ENCODE measurements at places on chromosomes 7 and 10.

GRCh38 chr7:76356823-76357222 lies 2.0 kb downstream of the YWHAG start:
- DNase-seq: peak; percentile 67

- DNase-seq: no peak
Measured at GRCh38 chr7:3955751-3956696, 655.0 kb downstream of the SDK1 start.

DNA sequence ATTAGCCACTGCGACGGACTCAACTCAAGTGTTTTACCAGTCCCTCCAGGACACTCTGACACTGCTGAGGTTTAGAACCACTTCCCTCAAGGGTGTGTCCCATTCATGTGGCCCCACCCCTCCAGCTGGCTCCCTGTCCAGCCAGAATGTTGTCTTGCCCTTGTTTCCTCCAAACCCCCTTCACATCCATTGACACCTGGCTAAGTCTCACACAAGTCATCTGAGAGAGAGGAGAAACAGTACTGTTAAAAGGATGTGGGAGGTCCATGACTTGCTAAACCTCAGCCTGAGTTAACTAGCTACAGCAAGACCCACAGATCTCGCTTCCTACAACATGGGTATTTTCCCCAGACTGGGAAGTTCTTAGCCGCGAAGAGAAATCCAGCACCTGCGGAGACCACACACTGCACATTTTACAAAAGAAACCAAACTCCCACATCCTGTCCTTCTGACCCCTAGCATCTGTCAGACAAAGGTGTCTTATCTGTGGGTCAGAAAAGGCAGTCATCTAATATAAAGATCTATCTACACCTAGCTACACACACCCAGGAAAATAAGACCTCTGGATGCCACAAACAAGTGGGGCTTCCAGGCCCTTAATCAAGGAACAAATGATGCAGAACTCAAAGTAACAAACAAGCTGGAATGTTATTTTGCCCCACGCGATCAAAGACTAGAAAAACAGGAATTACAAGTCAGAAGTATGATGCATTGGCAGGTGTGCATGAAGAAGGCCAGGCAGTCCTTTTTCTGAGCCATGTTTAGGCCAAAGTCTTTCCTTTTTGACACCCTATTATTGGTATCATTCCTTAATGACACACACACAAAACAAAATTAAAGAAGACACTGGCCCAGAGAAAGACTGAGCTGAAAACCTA lies 13.9 kb downstream of the OSBPL3 start:
- DNase-seq: peak; percentile 29

DNA sequence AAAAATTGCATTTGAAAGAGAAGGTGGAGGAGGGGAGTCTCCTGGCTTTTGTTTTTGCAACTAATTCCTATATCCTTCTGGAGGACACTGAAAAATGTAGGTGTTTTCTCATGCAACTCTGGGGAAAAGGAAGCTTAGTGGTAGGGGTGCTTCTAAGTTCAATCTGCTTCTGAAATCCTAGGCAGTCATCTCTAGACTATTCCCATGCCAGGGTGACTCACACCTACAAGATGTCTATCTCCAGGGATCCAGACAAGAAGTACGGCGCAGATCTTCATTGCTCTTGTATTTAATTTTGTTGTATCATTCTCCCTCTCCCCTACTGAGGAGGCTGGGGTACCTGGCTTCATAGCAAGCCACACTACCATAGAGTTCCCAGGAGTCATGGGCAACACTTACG lies 258.8 kb downstream of the PHF14 start:
- DNase-seq: no peak

DNA sequence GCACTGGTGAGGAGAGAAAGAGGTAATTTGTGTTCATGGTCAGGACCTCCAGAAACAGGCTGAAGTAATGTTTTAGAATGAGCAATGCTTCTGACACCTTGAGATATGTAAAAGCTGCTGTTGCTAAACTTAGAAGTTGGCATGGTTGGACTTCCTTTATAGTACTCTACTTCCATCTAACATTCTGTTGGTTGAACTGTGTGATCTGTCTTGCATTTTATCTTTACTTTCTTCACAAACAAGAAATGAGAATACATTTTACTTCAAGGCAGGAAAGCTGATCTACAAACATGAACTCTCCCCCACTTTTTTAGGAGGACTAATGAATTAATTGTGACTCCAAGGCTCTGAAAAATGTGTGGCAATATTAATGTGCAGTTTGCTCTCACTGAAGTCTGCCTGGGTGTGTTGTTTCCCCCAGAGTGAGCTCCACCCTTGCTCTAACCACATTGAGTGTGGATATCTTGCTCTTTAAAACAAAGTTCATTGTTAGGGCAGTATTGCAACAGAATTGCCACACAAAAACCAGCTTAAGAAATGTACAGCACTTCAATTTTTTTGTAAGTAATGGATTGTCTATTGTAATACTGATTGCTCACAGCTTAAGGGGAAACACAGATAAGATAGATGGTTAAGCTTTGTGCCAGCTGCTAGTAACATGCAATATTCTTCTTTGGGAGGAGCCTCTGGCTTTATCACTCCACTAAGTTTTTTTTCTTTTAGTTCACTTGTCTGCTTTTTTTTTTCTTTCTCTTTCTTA lies 69.0 kb downstream of the ADD3 start:
- DNase-seq: peak; percentile 79

DNA sequence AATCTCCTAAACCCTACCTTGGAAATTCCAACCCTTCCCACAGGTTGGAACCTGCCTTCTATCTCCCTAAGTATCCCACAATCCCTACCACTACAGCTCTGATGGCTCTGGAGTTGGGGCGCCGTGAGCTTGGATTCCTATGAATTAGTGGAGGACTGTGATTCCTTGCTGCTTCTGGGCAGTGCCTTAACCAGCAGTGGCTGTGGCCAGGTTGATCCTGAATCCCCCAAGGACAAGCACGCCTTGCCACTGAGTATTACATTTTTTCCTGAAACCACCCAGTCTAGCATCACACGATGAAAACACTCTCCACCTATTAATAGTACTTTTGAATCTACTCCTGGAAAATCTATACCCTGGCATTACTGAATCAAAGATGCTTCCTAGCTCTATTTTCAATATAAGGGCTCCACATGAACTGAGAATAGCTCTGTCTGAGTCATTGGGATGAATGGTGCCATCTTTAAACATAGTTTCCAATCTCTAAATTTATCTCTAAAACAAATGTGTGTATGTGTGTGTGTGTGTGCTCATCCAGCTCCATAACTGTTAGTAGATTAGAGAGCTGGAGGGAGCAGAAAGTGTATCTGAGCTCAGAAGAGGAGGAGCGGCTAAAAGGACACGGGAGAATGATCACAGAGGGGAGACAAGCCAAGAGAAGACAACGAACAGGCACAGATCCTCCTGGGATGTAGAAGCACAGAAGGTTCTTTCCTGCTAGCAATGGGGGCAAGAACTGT lies 11.9 kb upstream of the INPP5F start:
- no peak for DNase-seq

DNA sequence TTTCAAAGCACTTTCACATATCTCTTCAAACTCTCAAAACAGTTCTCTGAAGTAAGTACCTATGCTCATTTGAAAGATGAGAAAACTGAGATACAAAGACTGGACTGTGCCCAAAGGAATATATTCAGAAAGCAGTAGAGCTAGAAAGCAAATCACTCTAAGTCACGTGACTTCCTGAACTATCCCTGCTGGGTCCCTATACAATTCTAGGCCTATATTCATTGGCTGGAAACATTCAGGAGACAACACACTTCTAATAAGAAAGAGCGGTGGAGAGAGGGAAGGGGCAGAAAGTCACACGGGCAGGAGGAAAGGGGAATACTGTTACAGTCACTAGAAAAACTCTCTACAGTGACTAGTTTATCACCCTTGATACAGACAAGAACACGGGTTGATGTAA lies 140.0 kb downstream of the CHCHD3 start:
- DNase-seq: no peak

GRCh38 chr10:29710128-29710527 lies 75.4 kb upstream of the SVIL start:
- no peak for DNase-seq

GRCh38 chr7:147539685-147540084 lies 1050.9 kb upstream of the C7orf33 start:
- DNase-seq: no peak

GRCh38 chr7:50832744-50833143 lies 50.0 kb upstream of the GRB10 start:
- no peak for DNase-seq

GRCh38 chr7:150406567-150407421 lies 27.7 kb downstream of the ZNF775 start:
- DNase-seq: no peak

Data from pons (tissue), 1 donor.